Activated CD8-positive, alpha-beta memory T cell treated with anti-CD3 and anti-CD28 coated beads, Interleukin-2, amount 10 ng/mL, durations not matched to agents 7 days and 5 days (primary cell): ENCODE measurements at places on chromosomes 6 and 20.

DNA sequence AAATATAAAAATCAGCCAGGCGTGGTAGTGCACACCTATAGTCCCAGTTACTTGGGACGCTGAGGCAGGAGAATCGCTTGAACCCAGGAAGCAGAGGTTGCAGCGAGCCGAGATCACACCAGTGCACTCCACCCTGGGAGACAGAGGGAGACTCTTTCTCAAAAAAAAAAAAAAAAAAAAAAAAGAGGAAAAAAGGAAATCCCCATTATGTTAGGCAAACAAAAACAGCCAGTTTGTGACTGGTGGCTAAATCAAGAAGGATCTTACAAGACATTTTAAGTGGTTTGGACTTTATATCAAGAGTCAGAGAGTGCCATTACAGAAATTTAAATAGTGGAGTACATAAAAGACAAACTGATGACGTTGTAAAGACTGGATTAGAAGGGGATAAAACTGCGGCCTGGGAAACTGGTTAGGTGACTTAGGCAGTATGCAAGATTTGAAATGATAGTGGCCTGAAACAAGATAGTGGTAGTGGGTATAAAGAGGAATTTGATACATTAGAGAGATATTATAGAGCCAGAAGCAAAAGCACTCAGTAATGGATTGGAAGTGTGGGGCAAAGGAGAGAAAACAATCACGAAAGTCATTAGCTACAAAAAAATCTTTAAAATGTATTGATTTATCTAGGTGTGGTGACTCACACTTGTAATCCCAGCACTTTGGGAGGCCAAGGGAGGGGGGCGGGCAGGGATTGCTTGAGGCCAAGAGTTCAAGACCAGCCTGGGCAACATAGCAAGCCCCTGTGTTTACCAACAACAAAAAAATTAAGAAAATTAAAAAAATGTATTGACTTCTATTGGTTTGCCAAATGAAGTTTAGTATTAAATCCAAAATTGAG, 1.7 kb upstream of the MYO6 start:
- no peak overlapping the region for H3K4me3 ChIP-seq
- DNase-seq: no peak
- peaks cover 4% of the 10 kb centered on the region for H3K36me3 ChIP-seq

GRCh38 chr6:32685603-32686002, 19.1 kb upstream of the HLA-DQB1 start:
- peak; percentile 77 for DNase-seq
- peak overlapping the region; percentile 31 for H3K4me3 ChIP-seq

- no peak for DNase-seq
- no peak overlapping the region for H3K27ac ChIP-seq
- H3K4me1 ChIP-seq: no peaks in the 10 kb centered on the region
- H3K36me3 ChIP-seq: no peaks in the 10 kb centered on the region
- no peaks in the 10 kb centered on the region for H3K27me3 ChIP-seq
These were observed 279.4 kb downstream of the RFPL4B start for GRCh38 chr6:112626468-112627082.

GRCh38 chr6:87102151-87102621, 7.3 kb upstream of the CGA start:
- H3K4me3 ChIP-seq: no peak overlapping the region
- H3K36me3 ChIP-seq: no peaks in the 10 kb centered on the region
- H3K27me3 ChIP-seq: peaks cover 17% of the 10 kb centered on the region
- no peak overlapping the region for H3K27ac ChIP-seq

GRCh38 chr6:54157405-54157804, 46.2 kb downstream of the MLIP start:
- no peak overlapping the region for H3K4me3 ChIP-seq
- H3K27me3 ChIP-seq: no peaks in the 10 kb centered on the region
- no peaks in the 10 kb centered on the region for H3K4me1 ChIP-seq
- H3K27ac ChIP-seq: no peak overlapping the region
- no peak for DNase-seq

- H3K36me3 ChIP-seq: no peaks in the 10 kb centered on the region
- no peak overlapping the region for H3K4me3 ChIP-seq
- peaks cover 2% of the 10 kb centered on the region for H3K27me3 ChIP-seq
- no peak for DNase-seq
- H3K27ac ChIP-seq: no peak overlapping the region
These were observed 482.8 kb upstream of the SULF2 start for GRCh38 chr20:48267860-48268633.

DNA sequence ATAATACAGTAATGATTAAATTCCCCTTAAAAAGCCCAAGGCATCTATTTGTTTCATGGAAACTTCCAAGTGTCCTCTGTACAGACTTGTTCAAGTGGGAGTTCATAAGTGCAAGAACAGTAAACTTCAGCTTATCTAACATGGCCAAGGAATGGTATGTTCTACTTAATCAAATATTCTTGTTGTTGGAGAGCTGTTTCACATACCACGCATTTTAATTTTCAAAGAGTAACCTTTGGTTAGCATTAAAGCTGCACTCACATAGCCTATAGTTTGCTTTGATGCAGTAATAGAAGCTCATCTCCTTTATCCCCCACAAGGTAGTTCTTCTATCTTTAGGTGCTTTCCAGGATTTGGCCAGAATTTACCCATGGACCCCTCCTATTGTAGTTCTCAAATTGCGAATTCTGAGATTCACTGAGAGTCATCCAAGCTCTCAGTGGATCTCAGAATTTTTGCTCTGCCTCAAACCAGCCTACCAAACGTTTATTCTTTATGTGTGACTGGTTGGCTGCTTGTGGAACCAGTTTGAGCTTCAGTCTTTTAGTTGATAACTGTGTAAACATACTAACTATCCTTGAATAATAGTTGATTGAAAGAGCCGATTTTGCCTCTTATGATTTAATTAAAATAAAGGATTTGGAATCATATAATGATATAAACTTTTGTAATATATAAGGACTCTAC, 668.0 kb upstream of the FLRT3 start:
- no peaks in the 10 kb centered on the region for H3K4me1 ChIP-seq
- H3K4me3 ChIP-seq: no peak overlapping the region
- DNase-seq: no peak
- no peaks in the 10 kb centered on the region for H3K27me3 ChIP-seq

DNA sequence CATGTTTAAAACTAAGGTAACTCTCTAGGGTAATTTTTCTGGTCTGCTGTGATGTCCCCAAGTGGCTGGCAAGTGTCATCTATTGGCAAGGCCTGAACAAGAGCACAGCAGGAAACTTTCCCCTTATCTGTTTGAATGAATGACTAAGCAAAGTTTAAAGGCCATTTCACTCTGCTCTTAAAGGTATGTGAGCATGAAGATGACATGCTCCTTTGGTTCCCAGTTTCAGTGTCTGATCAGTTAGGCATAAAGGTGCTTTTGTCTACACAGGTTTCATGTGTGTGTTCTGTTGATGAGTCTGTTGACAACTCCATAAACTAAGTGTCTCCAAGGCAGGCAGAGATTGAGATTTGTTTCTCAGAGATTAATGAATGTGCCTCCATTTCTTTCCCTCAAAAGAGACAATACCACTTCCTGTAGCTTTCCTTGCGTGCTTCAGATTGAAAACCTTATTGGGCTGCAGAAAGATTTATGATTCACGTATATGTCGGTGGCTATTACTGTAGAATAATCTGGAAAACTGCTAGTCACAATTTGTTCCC, 83.9 kb downstream of the MAP3K7 start:
- H3K27me3 ChIP-seq: peaks cover 10% of the 10 kb centered on the region
- H3K36me3 ChIP-seq: no peaks in the 10 kb centered on the region
- H3K4me3 ChIP-seq: no peak overlapping the region
- DNase-seq: no peak
- peak overlapping the region; percentile 60 for H3K27ac ChIP-seq

DNA sequence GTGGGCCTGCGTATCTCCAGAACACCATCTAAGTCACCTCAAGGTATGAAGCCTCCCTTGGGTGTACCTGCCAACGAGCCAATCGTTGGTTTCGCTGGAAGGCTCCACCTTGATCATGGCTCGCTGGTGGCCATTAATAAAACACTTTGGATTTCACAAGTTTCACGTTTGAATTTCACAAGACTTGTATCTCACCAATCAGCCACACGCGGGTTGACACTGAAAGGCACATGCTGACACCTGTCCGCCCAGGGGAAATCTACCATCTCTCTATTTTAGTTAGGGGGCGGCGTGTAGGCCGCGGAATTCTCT, 586 bp upstream of the HMGA1 start:
- H3K4me3 ChIP-seq: peak overlapping the region; percentile 77
- peak overlapping the region; percentile 86 for H3K27ac ChIP-seq
- peaks cover 33% of the 10 kb centered on the region for H3K4me1 ChIP-seq
- peak; percentile 68 for DNase-seq
- peaks cover 2% of the 10 kb centered on the region for H3K36me3 ChIP-seq

- H3K4me3 ChIP-seq: no peak overlapping the region
- peaks cover 16% of the 10 kb centered on the region for H3K4me1 ChIP-seq
- peaks cover 6% of the 10 kb centered on the region for H3K36me3 ChIP-seq
- H3K27me3 ChIP-seq: no peaks in the 10 kb centered on the region
These were observed 172.8 kb upstream of the SNX9 start for GRCh38 chr6:157650261-157650640.

DNA sequence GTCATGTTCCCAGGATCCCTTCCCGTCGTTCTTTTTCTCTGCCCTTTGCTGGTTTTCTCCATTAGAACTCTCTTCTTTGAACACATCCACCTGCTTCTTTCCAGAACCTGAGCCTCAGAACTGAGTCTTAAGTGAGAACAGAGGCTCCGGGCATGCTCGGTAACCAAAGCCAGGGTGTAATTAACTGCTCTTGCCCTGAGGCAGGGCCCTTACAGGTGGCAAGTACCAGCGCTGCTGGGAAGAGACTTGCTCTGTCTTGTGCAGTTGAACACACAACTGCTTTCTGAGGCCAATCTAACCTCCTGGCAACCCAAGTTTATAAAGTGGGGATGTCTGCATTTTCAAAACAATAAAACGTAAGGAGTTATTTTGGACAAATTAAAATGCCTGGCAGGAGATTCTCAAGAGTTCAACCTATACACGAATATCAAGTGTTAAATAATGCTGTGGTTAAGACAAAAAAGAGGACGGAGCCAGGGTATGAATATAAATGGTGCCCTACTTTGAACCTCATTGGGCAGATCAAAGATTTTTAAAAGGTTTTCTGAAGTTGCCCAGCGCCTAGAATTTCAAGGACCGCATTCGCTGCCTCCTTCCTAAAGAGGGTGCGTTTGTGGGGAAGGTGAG, 12.4 kb upstream of the DEK start:
- H3K36me3 ChIP-seq: no peaks in the 10 kb centered on the region
- H3K4me1 ChIP-seq: peaks cover 7% of the 10 kb centered on the region
- no peak for DNase-seq
- H3K27me3 ChIP-seq: peaks cover 70% of the 10 kb centered on the region
- H3K27ac ChIP-seq: no peak overlapping the region
- H3K4me3 ChIP-seq: peak overlapping the region; percentile 22

DNA sequence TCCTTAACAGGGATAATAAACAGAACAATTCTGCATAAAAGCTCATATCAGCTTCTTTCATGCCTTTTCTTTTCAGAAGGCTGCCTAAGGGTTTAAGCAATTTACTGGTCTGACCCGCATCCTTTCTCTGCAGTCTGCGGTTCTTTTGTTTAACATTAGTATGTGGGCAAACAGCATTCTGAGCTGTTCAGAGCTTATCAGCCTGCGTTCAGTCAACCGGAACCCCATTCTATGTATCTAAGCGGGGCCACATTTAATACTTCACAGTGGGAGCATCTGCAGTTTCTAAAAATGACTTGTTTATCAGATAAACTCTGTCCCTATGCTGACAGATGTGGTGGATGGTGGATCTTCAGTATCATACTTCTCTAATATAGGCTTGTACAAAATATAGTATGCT, 758.9 kb upstream of the MMS22L start:
- H3K27me3 ChIP-seq: no peaks in the 10 kb centered on the region
- H3K4me1 ChIP-seq: no peaks in the 10 kb centered on the region
- DNase-seq: no peak
- H3K36me3 ChIP-seq: no peaks in the 10 kb centered on the region

- H3K4me3 ChIP-seq: no peak overlapping the region
- no peaks in the 10 kb centered on the region for H3K27me3 ChIP-seq
- H3K36me3 ChIP-seq: no peaks in the 10 kb centered on the region
- no peak overlapping the region for H3K27ac ChIP-seq
- no peak for DNase-seq
These were observed 250.7 kb upstream of the SLC35B3 start for GRCh38 chr6:8686077-8686476.

DNA sequence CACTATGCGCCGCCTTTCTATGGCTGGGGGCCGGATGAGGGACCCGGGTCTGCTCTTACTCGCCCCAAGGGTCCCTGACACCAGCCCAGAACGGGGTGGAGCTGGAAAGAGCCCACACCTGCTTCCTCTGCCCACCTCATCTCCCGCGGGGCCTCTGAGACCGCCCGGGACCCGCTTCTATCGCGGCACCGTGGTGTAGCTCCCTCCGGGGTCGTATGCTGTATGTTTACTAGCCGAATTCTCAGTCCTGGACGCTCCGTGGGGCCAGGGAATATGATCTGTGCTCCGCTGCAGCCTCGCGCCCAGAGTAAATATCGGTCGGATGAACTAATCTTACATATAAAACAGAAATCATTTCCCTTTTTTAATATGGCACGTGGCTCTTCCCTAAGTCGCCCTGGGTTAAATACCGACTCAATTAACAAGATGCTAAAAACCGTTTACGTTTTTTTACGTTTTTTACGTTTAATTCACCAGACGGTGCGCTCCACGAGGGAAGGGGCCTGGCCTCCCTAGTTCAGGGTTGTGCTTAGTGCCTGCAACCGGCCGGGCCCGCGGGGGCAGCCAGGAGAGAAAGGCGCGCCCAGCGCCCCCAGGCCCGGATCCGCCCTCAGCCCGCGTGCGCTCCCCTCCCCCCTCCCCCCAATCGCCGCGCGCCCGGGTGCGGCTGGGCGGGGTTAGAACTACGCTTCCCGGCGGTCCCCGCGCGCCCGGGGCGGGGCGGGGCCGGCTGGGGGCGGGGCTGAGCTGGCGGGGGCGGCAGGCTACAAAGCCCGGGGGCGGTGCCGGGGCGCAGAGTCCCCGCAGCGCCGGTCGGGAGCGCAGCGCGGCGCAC, at the start of gene RBM38:
Gene RBM38 (plus strand): TSS at position 793 of the 835 bp plus-strand sequence. CDS start 186 bp downstream, outside the sequence.
- DNase-seq: peak; percentile 84
- peaks cover 33% of the 10 kb centered on the region for H3K36me3 ChIP-seq
- peaks cover 40% of the 10 kb centered on the region for H3K4me1 ChIP-seq
- H3K27ac ChIP-seq: peak within 1 kb of the TSS; percentile 93
